ENCODE measurements at places on chromosomes 16 and 17. TPM values are rescaled to one million over a fixed set of nuclear protein-coding genes. Genes with fewer than 3 reads are reported as not detected.

GRCh38 chr17:75370286-75370915, 35.1 kb downstream of the GRB2 start:
- peaks cover 39% of the 10 kb centered on the region for H3K4me1 ChIP-seq
- no peak overlapping the region for H3K4me3 ChIP-seq
- no peaks in the 10 kb centered on the region for H3K27me3 ChIP-seq
- H3K36me3 ChIP-seq, result peaks cover 5% of the 10 kb centered on the region

GRCh38 chr17:70053241-70054234, 21.5 kb upstream of the KCNJ16 start:
- H3K4me3 ChIP-seq, result no peak overlapping the region
- no peak for DNase-seq
- no peaks in the 10 kb centered on the region for H3K27me3 ChIP-seq
- H3K4me1 ChIP-seq, result no peaks in the 10 kb centered on the region
- no peak overlapping the region for H3K27ac ChIP-seq

DNA sequence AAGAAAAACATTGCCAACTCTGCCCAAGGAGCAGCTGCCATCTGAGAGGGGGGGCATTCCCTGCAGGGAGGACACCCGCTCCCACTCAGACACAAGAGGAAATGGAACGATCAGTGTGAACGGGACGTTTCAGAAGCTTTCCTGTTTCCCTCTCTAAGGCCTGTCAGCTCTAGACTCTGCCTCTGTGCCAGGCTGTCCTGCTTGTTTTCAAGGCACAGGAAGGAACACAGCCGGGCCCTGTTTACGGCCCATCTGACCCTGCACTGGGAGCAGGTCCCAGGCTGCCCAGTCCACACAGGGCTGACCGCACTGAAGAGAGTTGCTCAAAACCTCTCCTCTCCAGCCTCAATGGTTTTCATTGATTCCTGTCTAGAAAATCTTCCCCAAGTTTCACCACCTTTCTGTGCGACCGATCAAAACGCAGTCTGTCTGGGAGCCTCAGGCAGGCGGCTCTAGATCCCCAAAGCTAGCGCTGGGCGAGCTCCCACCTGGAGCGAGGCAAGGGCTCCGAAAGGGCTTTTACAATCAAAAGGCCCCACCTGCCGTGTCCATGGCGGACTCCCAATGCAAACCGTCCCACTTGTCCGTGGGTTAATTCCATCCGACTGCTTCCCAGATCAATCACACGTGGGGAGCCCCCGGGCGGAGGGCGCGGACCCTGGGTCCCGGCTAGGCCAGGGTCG, 1.5 kb downstream of the PIEZO1 start:
- no peak for DNase-seq
- no peaks in the 10 kb centered on the region for H3K36me3 ChIP-seq
- peak overlapping the region; percentile 91 for H3K4me3 ChIP-seq
- H3K4me1 ChIP-seq, result peaks cover 60% of the 10 kb centered on the region

GRCh38 chr17:28901866-28902818, 737 bp downstream of the DHRS13 start:
- no peaks in the 10 kb centered on the region for H3K27me3 ChIP-seq
- peak overlapping the region; percentile 87 for H3K27ac ChIP-seq
- H3K4me1 ChIP-seq, result peaks cover 45% of the 10 kb centered on the region
- peaks cover 14% of the 10 kb centered on the region for H3K36me3 ChIP-seq
- peak; percentile 62 for DNase-seq

DNA sequence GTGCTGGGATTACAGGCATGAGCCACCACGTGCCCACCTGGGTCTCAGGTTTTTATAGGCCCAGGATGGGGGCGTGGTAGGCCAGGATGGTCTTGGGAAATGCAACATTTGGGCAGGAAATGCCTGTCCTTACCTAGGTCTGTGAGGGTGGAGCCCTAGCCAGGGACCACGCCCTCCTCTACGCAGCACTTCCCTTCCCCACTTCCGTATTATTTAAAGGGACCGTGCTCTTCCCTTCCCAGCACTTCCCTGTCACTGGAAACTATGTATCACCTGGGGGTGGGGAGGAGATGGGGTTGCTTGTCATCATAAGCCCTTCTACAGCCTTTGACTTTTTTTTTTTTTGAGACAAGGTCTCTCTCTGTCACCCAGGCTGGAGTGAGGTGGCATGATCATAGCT, 238.9 kb upstream of the NLRP1 start:
- no peak overlapping the region for H3K4me3 ChIP-seq
- DNase-seq, result no peak
- H3K36me3 ChIP-seq, result no peaks in the 10 kb centered on the region

DNA sequence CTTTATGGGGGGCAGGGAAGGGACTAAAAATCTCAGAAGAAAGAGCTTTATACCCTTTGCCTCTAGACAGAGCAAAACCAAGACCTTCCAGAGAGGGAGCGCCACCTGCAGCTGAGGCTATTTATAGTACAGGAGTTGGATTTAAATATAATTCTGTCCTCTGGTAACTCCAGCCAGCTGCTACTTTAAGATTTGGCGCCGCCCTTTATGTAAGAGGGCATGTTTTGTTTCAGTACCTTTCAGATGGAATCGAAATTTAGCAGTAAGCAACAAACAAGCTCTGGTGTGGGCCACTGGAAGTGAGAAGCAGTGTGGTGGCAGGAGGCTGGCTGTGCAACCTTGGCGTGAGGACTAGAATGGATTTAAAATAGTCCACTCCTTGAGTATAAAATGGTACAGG, 5.2 kb upstream of the GUCY2D start:
- peaks cover 4% of the 10 kb centered on the region for H3K27me3 ChIP-seq
- H3K4me1 ChIP-seq, result peaks cover under 1% of the 10 kb centered on the region
- H3K27ac ChIP-seq, result no peak overlapping the region
- no peaks in the 10 kb centered on the region for H3K36me3 ChIP-seq

- no peaks in the 10 kb centered on the region for H3K27me3 ChIP-seq
- H3K36me3 ChIP-seq, result no peaks in the 10 kb centered on the region
- H3K4me3 ChIP-seq, result no peak overlapping the region
- H3K4me1 ChIP-seq, result peaks cover 28% of the 10 kb centered on the region
- DNase-seq, result no peak
Observed at GRCh38 chr16:84643674-84644073, 4.6 kb upstream of the KLHL36 start.

DNA sequence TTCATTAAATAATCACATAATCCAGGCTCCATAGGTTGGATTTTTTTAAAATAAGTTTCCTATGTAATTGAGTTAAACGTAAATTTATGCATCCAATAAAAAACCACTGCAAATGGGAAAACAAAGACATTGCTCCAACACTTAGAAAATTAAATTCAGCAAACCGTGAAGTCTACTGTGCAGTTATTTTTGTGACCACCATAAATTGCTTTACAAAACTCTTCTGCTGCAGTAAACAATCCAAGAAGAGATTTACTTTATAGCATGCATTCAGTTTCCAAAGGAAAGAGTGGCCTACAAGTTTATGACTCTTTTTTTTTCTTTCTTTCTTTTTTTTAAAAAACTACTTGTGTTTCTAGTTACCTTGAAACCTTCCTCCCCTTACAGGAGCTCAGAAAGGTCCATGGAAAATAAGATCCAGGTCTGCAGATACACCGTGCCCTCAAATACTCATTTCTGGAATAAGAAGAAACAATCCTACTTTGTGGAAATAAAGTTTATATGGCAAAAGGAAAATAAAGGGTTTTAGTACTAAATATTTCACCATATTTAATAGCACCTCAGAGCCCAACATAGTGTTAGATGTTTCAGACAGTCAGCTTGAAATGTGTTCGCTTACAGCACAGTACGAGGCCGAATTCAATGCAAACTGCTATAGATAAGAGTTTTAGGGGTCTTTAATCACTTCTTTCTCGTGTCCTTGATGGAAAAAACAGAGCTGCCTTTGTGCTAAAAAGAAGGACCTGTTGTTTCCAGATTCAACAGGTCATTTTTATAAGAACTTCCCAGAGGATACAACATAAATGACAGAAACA, 3.2 kb downstream of the HS3ST3A1 start:
- peaks cover 20% of the 10 kb centered on the region for H3K4me1 ChIP-seq
- H3K4me3 ChIP-seq, result no peak overlapping the region
- H3K36me3 ChIP-seq, result no peaks in the 10 kb centered on the region
- H3K27ac ChIP-seq, result no peak overlapping the region
- no peak for DNase-seq
- H3K27me3 ChIP-seq, result no peaks in the 10 kb centered on the region

GRCh38 chr17:80619535-80620235, 75.0 kb downstream of the RPTOR start:
- no peak overlapping the region for H3K4me3 ChIP-seq
- H3K36me3 ChIP-seq, result no peaks in the 10 kb centered on the region
- H3K27ac ChIP-seq, result no peak overlapping the region
- no peak for DNase-seq
- no peaks in the 10 kb centered on the region for H3K27me3 ChIP-seq

- H3K27ac ChIP-seq, result no peak overlapping the region
- no peaks in the 10 kb centered on the region for H3K36me3 ChIP-seq
- H3K27me3 ChIP-seq, result no peaks in the 10 kb centered on the region
- no peak overlapping the region for H3K4me3 ChIP-seq
- no peaks in the 10 kb centered on the region for H3K4me1 ChIP-seq
Observed at GRCh38 chr17:12922120-12922519, 95.7 kb downstream of the ELAC2 start.

DNA sequence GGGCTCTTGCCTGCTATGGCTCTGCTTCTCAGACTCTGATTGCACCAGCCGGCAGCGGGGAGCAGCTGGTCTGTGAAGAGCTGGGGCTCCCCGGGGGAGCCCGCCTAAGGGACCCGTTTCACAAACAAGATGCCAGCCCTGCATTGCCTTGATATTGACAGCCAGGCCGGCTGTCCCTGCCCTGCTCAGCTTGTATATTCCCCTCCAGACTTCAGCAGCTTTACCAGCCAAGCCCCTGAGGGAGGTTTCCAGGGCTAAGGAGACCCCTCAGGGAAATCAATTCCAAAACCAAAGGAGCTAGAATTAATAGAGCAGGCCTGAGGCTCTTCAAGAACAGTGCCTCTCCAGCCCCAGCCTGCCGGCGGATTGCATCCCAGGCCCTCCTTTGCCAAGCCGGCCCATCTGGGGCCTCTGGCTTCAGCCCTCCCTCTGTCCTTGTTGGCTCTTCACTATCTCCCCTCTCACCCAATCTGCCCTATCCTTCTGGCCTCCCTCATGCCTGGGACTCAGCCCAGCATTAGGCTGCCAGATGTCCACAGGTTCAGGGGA, 5.7 kb downstream of the CALB2 start:
- H3K4me3 ChIP-seq, result no peak overlapping the region
- H3K36me3 ChIP-seq, result no peaks in the 10 kb centered on the region
- H3K4me1 ChIP-seq, result no peaks in the 10 kb centered on the region
- no peak overlapping the region for H3K27ac ChIP-seq
- peak; percentile 33 for DNase-seq

Gene DUS2
- 28.3 TPM for total RNA-seq

- no peak for DNase-seq
- no peaks in the 10 kb centered on the region for H3K36me3 ChIP-seq
- H3K27me3 ChIP-seq, result no peaks in the 10 kb centered on the region
- H3K4me1 ChIP-seq, result peaks cover 51% of the 10 kb centered on the region
- no peak overlapping the region for H3K27ac ChIP-seq
- no peak overlapping the region for H3K4me3 ChIP-seq
Observed at GRCh38 chr16:14106457-14106856, 35.3 kb downstream of the MRTFB start.

Gene ZG16B
- not detected for total RNA-seq

- H3K27me3 ChIP-seq, result no peaks in the 10 kb centered on the region
- H3K4me1 ChIP-seq, result no peaks in the 10 kb centered on the region
- no peak overlapping the region for H3K4me3 ChIP-seq
Observed at GRCh38 chr16:54722210-54722676, 208.4 kb upstream of the IRX5 start.

GRCh38 chr16:88299751-88300462, 82.9 kb upstream of the ZNF469 start:
- no peaks in the 10 kb centered on the region for H3K36me3 ChIP-seq
- peaks cover 5% of the 10 kb centered on the region for H3K27me3 ChIP-seq
- no peak for DNase-seq
- peaks cover 3% of the 10 kb centered on the region for H3K4me1 ChIP-seq

DNA sequence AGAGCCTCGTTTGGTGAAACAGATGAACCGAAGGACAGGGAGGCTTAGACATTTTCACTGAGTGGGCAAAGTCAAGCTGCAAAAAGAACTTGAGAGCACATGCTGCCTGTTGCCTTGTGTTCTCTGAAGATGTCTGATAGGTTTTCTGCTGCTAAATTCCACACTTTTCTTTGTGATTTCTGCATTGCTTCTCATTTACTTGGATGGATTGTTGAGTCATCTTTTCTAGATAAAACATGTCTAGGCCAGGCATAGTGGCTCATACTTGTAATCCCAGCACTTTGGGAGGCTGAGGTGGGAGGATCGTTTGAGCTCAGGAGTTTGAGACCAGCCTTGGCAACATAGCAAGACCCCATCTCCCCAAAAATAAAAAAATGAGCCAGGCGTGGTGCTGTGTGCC, 80.4 kb upstream of the CLEC18A start:
- H3K36me3 ChIP-seq, result peaks cover 50% of the 10 kb centered on the region
- H3K4me3 ChIP-seq, result no peak overlapping the region
- H3K27ac ChIP-seq, result no peak overlapping the region

Gene TEKT1
- 2.7 TPM for total RNA-seq

Gene CDH1
- total RNA-seq, result 174 TPM

GRCh38 chr16:80804056-80804525, 307 bp downstream of the CDYL2 start:
- peaks cover 3% of the 10 kb centered on the region for H3K4me1 ChIP-seq
- H3K27me3 ChIP-seq, result no peaks in the 10 kb centered on the region
- peak overlapping the region; percentile 50 for H3K4me3 ChIP-seq
- peak; percentile 32 for DNase-seq
- H3K36me3 ChIP-seq, result no peaks in the 10 kb centered on the region

- no peak overlapping the region for H3K27ac ChIP-seq
- H3K36me3 ChIP-seq, result no peaks in the 10 kb centered on the region
- DNase-seq, result no peak
- no peak overlapping the region for H3K4me3 ChIP-seq
Observed at GRCh38 chr16:66325717-66326376, 40.6 kb upstream of the CDH5 start.

Gene MAP3K14
- 11.7 TPM for total RNA-seq

- peaks cover 66% of the 10 kb centered on the region for H3K36me3 ChIP-seq
- H3K27me3 ChIP-seq, result no peaks in the 10 kb centered on the region
- no peak overlapping the region for H3K27ac ChIP-seq
Observed at GRCh38 chr17:36493956-36494355, 7.5 kb downstream of the ZNHIT3 start.

- no peaks in the 10 kb centered on the region for H3K36me3 ChIP-seq
- no peaks in the 10 kb centered on the region for H3K4me1 ChIP-seq
- no peak for DNase-seq
- no peak overlapping the region for H3K27ac ChIP-seq
Observed at GRCh38 chr17:28956112-28956511, 4.8 kb upstream of the PHF12 start.

- H3K27ac ChIP-seq, result no peak overlapping the region
- no peaks in the 10 kb centered on the region for H3K4me1 ChIP-seq
- H3K4me3 ChIP-seq, result no peak overlapping the region
- peaks cover 87% of the 10 kb centered on the region for H3K36me3 ChIP-seq
- no peaks in the 10 kb centered on the region for H3K27me3 ChIP-seq
- DNase-seq, result peak; percentile 73
Observed at GRCh38 chr16:88725609-88726407, 19.5 kb downstream of the CTU2 start.

DNA sequence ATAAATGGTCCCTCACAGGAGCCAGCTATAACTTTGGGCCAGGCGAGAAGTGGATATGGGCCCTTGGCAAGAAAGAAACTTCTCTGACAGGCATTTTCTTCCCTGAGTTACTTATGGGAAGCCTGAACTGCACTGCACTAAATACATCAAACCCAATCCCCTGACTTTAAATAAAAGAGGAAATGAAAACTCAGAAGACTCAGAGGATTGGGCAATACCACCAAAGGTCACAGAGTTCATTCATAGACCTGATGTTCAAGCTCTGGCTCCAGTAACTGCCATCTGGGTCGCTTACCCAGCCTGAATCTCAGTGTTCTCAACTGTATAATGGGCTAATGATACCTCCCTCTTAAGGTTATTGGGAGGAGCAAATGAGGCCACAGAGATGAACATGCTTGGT, 815 bp downstream of the KRT35 start:
- H3K27me3 ChIP-seq, result no peaks in the 10 kb centered on the region
- no peak overlapping the region for H3K27ac ChIP-seq
- no peaks in the 10 kb centered on the region for H3K4me1 ChIP-seq

Gene GNGT2
- total RNA-seq, result 8.8 TPM
